Myocyte (in vitro differentiated cells): ENCODE measurements at places on chromosomes 7 and 10. TPM values are rescaled to one million over a fixed set of nuclear protein-coding genes. Genes with fewer than 3 reads are reported as not detected.

GRCh38 chr10:89592539-89592938 is 52.5 kb downstream of the PANK1 start:
- DNase-seq, result no peak

DNA sequence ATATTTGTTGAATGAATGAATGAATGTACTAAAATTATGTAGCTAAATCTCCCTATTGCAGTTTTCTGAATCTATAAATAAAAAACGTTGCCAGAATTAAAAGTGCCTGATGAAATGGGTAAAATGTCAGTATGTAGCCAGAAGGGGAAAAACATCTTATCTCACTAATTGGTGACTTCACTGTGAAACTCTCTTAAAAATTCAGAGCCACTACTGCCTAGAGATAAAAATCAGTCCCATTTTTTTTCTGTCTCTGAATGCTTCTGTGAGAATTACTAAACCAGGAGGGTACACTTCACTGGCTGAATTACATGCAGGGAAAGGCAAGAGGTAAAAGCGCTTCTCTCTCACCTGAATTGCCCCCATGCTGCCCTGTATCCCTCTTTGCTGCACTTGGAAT is 69.6 kb upstream of the HPS1 start:
- DNase-seq, result no peak

DNA sequence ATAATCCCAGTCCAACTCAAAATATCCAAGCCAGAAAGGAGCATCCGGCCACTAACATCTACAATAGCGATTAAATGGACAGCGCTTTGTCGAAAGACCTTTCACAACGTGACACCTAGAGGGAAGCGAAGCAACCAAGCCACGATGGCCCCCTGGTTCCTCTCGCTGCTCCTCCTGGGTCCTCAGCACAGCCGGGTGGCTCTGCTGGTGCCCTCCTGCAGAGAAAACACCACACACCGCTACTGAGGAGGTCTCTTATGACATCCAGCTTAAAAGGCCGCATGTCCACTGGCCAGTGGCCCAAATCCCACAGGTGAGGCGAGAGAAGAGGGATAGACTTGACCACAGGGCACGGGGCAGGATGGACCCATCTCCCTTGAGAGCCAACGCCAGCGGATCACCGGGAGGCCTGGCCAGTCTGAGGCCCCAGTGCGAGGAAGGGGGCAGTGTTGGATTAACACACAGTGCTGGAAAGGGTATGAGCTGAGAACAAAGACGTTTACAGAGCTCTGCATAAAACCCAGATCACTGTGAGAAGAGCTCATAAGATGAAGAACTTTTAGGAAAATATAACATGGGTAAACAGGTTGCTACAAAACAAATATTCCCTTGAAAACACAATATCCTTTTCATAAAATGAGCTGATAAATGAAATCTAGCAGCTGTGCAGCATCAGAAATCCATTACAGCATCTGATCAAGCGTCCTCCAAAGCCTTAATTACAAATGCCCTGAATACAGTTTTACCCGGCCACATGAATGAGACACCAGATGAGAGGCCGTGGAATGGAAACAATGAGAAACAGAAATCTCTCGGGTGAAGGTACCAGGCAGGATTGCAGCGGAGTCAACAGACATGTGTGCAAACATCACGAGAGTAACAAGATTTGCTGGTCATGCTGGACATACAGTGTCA is 236.7 kb downstream of the DIP2C start:
- no peak for DNase-seq

- no peak for DNase-seq
Measured at GRCh38 chr7:151460474-151460855, 20.5 kb upstream of the CRYGN start.

- no peak for DNase-seq
Measured at GRCh38 chr7:105365541-105366534, 22.9 kb downstream of the SRPK2 start.

DNA sequence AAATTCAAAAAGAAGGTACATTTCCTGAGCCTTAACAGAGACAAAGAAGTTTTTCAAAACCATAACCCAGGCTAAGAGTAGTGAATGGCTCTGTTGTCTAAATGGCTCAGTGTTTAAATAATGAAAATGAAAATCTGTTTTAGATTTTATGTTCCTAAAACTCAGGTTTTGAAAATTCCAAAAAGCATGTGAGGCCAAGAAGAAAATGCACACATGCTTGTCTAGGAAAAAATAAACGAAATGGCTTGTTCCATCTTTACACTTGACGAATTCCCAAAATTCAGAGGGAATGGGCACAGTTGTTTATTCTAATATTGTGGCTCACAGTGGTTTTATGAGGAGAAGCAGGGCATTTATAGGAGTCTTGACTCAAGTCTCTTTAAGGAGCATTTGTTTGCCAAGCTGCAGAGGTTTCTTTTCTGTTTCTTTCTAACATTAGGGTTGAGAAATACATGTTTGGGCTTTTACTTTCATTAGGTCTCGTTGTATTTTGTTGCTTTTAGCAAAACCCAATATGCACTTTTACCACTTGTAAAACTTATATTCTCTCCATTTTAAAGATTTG is 527.6 kb upstream of the ANKRD30A start:
- no peak for DNase-seq

- peak; percentile 94 for DNase-seq
Measured at GRCh38 chr7:108211382-108212201, 81.4 kb upstream of the LAMB4 start.

GRCh38 chr7:19519443-19520021 is 189.3 kb downstream of the POLR1F start:
- peak; percentile 57 for DNase-seq

DNA sequence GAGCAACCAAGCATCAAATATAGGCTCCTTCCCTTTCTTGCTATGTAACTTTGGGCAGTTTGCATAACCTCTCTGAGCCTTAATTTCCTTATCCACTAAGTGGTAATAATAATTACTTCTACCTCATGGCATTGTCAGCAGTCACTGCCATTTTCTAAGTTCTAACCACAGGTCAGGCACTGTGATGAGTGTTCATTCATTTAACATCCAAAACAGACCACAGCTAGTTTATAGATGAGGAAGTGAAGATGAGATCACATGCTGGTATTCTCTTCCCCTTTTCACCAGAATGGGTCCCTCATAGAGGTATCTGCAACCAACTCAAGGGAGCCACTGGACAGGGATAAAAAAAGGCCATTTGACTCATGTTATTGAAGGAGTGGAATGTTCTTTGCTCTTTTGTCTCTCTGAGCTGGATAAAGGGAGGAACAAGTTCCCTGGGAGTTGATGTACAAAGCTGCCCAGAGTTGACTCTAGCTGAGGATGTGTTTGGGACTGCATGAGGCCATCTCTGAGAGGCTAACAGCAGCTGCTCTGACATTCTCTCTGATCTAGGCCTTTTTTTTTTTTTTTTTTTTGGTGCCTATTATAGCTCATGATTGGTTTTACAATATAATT is 65.0 kb downstream of the DNAJC12 start:
- no peak for DNase-seq

GRCh38 chr7:152176797-152177196 is 151.3 kb downstream of the GALNT11 start:
- no peak for DNase-seq

DNA sequence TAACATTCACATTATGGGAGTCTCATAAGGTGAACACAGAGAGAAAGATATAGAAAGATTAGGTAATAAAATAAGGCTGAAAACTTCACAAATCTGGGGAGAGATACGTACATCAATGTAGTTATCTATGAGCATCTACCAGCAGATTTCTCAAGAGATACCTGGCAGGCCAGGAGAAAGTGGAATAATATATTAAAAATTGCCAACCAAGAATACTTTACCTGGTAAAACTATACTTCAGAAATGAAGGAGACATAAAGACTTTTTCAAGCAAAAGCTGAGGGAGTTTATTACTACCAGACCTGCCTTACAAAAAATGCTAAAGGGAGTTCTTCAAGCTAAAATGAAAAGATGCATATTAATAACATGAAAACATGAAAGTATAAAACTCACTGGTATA is 78.8 kb upstream of the COMTD1 start:
- DNase-seq, result no peak

DNA sequence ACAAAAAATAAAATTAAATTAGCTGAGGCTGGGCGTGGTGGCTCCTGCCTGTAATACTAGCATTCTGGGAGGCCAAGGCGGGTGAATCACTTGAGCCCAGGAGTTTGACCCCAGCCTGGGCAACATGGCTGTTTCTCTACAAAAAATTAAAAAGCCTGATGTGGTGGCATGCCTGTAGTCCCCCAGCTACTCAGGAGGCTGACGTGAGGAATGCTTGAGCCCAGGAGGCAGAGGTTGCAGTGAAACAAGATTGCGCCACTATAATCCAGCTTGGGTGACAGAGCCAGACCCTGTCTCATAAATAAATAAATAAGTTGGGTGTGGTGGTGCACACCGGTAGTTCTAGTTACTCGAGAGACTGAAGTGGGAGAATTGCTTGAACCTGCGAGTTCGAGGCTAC is 65.1 kb downstream of the GNA12 start:
- no peak for DNase-seq

DNA sequence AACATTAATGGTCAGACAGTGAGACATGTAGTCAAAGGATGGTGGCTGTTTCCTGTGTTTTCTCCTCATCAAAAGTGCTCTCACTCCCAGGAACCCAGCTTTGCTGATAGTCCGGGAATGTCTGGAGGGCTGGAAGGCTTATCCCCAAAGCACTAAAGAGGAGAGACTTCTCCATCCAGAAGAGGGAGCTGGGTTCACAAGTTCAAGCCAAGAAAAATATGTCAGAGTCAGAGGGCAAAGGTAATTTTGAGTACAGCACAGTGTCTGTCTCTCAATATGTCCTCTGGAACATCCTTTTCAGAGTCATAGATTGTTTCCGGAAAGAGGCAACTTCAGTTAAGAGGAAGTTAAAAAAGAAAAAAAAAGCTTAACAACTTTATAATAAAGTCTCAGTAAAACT is 281.5 kb upstream of the PHYHIPL start:
- DNase-seq, result peak; percentile 7

- no peak for DNase-seq
Measured at GRCh38 chr10:88804083-88804812, 1.7 kb downstream of the LIPM start.

- DNase-seq, result peak; percentile 79
Measured at GRCh38 chr10:132223156-132223590, 36.4 kb downstream of the DPYSL4 start.

DNA sequence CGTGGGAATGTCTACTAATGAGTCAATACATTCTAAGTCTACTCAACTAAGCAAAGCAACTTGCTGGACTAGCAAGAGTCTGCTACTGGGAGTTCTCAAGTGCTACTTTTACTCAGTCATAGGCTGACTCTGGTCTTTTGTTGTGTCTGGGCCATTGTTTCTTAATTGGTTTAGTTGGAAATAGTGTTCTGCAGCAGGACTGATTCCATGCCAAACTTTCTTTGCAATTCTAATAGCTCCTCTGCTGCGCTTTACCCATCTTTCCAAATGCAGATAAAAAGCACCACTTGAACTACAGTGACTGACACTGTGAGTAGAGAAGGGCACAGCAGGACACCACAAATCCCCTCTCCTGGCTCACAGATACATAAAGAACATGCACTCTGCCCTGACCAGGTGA is 125.7 kb downstream of the CD36 start:
- DNase-seq, result no peak

- DNase-seq, result peak; percentile 68
Measured at GRCh38 chr10:91598211-91598977, 34.5 kb downstream of the PPP1R3C start.

GRCh38 chr7:46990761-46991160 is 591.1 kb downstream of the TNS3 start:
- DNase-seq, result peak; percentile 72

GRCh38 chr7:50473531-50473930 is 23.4 kb upstream of the FIGNL1 start:
- DNase-seq, result peak; percentile 43

- DNase-seq, result peak; percentile 29
Measured at GRCh38 chr7:64999165-65000004, 7.1 kb downstream of the ERV3-1 start.

DNA sequence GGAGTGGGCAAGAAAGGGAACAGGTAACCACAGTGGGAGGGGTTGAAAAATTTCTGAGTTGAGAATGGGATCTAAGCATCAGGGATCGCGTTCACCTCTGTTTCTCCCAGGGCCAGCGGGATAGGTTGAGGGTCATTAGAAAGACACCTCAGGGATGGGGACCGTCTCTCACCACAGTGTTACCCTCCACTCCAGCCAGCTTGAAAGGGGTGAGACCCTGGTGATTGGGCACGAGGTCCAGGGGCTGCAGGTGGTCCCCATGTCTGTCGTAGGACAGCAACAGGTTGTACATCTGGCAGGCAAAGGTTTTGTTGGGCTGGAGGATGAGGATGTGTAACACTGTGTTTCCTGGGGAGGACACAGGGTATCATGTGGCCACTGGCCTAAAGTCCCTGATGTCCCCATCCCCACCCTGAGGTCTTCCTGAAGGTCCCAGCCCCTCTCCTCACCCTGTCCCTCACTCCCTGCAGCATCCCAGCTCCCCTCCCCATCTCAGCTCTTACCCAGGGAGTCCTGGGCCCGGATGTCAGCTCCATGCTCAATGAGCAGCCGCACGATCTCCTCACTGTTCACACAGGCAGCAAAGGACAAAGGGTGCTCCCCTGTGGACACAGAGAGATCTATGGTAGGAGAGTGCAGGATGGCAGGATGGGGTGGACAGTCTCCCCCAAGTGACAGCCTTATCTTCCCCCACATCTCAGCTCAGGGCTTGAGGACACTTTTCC is 9.1 kb downstream of the TRPV6 start:
- no peak for DNase-seq

- no peak for DNase-seq
Measured at GRCh38 chr7:30369879-30370278, 85.5 kb downstream of the ZNRF2 start.

GRCh38 chr7:154744256-154744860 is 258.6 kb downstream of the PAXIP1 start:
- DNase-seq, result peak; percentile 1

GRCh38 chr7:1665549-1666316 is 4.3 kb upstream of the ELFN1 start:
- DNase-seq, result no peak

DNA sequence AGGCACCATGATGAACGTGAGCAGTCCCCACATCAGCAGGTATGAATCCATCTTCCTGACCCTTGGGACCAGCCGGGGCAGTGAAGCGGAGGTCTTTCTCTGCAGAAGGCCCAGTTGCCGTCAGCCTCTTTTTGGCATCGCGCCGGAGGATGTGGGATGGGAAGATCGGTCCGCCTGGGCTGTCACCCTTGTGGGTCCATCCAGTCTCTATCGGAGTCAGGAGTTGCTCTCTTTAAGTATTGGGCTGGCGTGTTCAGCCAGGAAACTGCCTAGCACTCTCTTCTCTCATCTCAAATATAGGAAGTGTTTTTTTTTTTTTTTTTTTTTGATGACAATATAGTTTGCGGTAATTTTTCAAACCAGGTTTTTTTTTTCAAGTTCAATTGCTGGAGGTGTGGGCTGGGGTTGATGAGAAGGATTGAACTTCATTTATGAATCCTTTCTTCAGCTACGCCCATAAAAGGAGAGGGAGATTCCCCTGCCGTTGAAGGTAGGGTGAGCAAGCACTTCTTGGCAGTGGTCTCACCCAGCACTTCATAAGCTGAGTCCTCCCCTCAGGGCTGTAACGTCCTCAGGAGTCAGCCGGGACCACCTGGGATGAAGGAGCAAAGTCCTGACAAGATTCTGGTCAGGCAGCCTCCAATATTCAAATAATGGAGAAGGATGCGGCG is at the start of gene IL2RA:
IL2RA (minus strand) TSS at position 267 of the 671 bp plus-strand sequence; CDS start at position 51, 216 bp downstream.
- no peak for DNase-seq

The SSC4D gene
- 0.88 TPM in 1 of 2 replicates, not detected in the other for total RNA-seq

The PPP1R9A gene
- 8.5 and 10.1 TPM in 2 replicates for total RNA-seq

The PVRIG gene
- not detected in 2 replicates for total RNA-seq

The LRRC18 gene
- not detected in 2 replicates for total RNA-seq

The EIF5AL1 gene
- 0.31 and 0.62 TPM in 2 replicates for total RNA-seq

The MYO3A gene
- total RNA-seq, result not detected in 2 replicates
